ENCODE measurements at places on chromosomes 16 and 17. TPM values are rescaled to one million over a fixed set of nuclear protein-coding genes. Genes with fewer than 3 reads are reported as not detected.

DNA sequence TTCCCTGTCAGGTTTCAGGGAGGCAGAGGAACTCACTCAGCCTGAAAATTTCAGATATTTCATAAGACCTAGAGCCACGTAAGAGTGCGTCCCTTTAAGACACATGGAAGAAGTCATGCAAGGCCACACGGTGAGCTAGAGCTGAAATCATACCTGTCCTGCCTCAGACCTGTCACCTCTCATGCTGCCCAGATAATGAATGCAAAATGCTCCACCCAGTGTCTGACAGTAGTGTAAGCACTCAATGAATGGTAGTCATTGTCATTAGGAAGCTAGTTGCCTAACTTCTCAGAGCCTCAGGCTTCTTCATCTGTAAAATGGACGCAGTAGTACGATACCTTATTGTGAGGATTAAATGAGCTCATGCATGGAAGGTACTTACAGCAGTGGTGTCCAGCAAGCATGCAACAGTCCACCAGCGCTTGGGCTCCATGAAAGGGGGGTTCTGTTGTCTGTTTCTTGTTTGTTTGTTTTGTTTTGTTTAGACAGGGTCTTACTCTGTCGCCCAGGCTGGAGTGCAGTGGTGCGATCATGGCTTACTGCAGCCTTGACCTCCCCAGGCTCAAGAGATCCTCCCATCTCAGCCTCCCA lies 60.7 kb downstream of the WSB1 start:
- DNase-seq = no peak

GRCh38 chr17:79563237-79564013 lies 47.4 kb downstream of the RBFOX3 start:
- DNase-seq = no peak

- peak; percentile 69 for DNase-seq
Measured at GRCh38 chr17:72123530-72124437, 3.0 kb downstream of the SOX9 start.

C16orf74 gene
- 12.1 TPM for total RNA-seq

- DNase-seq = no peak
Measured at GRCh38 chr16:53768593-53768992, 64.6 kb downstream of the FTO start.

DNA sequence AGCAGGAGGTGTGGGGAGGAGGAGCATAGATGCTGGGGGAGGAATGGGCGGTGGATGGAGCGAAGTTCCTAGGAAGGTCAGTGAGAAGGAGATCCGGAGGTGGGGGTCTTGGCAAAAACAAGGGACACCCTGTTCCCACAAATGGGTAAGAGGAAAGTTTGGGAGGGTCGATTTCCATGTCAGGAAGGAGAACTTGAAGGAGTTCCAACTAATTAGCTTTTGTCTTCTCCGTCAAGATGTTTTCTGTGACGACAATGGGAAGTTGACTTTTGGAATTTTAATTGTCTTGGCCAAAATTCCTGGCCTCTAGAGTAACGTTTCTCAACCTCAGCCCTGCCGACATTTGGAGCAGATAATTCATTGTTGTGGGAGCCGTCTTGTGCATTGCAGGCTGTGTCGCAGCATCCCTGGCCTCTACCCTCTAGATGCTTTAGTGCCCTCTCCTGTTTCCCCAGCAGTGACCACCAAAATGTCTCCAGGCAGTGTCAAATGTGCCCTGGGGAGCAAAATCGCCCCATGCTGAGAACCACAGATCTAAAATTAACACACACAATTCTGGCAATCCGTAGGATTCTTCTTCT lies 97.1 kb downstream of the PITPNC1 start:
- peak; percentile 47 for DNase-seq

DNA sequence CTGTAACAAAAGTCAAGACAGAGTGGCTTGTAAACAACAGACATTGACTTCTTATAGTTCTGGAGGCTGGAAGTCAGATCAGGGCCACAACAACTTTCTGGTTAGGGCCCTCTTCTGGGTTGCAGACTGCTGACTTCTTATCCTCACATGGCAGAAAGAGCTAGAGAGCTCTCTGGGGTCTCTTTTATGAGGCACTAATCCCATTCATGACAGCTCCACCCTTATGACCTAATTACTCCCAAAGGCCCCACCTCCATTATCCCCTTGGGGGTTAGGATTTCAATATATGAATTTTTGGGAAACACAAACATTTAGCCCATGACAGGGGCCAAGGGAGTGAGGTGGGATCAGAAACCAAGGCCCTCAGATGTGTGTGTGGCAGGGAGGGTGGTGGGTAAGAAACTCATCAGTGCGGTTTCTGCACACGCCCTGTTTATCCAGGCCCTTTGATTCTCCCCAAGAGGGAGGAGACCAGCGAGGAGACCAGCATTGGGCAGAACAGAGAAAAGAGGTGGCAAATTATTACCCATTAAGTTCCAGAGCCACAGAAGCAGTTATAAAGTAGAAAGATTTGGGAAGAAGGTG lies 74.8 kb downstream of the UTP18 start:
- DNase-seq = no peak

- DNase-seq = no peak
Measured at GRCh38 chr16:50155925-50156324, 2.8 kb downstream of the TENT4B start.

Data from GM23338 (cell line).